ENCODE measurements at places on chromosomes 2 and 18.

DNA sequence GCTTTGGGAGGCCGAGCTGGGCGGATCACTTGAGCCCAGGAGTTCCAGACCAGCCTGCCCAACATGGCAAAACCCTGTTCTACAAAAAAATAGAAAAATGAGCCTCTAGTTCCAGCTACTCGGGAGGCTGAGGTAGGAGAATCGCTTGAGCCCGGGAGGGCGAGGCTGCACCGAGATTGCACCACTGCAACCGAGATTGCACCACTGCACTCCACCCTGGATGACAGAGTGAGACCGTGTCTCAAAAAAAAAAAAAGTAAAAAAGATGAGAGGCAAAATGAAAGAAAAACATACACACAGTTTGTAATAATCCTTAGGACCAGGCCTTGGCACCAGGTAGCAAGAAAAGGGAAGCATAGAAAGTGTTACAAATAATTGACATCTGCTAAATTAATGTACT lies 22.0 kb downstream of the RBM43 start:
- no peak for DNase-seq

DNA sequence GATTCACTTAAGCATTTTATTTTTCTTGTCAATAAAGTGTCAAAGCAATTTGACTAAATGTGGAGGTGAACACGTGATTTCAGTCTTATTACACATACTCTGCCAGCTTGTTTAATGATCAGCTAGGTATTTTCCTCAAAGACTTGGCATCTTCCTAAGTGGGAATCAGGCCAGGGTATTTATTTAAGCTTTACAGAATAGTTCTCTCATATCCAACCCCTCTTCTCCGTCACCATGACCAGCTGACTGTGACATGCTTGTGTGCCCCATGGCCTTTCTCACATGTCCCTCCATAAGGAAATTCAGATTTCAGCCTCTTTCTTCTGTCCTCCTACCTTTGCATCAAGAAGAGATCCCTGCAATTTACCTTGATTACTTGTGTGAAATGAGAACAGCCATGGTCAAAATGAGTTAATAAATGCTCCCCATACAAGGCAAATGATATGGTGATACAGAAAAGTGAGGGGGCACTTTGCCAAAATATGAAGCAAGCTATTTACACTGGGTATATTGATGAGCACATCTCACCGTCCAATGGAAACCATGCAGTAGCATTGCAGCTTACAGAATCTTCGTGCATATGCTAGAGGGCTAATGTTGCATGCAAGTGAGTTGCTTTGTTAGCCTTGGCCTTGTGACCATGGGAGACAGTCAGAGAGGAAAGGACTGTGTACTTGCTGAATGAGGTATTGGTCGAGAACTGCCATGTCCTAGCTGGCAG lies 202.2 kb downstream of the RNF152 start:
- DNase-seq = peak; percentile 71

DNA sequence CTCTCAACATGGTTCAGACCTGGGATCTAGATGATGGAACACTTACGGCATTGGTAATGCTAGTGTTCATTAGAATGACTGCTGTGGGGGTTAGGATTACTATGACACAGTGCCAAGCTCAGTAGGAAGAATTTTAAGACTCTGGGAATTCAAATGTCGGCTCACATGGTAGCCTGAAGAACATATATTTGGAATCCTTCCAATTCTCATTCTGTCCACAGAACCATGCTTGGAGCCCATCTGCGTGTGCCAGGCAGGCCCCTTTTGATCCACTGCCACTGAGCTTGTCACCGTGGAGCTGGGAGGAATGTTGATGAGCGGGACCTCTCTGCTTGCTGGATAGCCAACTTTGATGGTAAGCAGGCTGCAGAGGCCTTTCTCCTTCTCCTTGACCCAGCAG lies 322.0 kb upstream of the SOX11 start:
- DNase-seq = no peak

DNA sequence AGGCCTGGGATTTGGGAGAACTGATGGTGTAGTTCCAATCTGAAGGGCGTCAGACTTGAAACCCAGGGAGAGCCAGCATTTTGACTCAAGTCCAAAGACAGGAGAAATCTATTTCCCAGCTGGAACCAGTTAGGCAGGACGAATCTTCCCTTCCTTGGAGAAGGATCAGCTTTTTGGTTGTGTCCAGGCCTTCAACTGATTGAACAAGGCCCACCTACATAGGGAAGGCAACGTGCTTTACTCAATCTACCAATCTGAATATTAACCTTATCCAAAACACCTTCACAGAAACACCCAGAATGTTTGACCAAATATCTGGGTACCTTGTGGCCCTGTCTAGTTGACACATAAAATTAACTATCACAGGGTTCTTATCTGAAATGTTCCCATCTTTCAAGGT lies 221.9 kb upstream of the DLGAP1 start:
- DNase-seq = no peak

DNA sequence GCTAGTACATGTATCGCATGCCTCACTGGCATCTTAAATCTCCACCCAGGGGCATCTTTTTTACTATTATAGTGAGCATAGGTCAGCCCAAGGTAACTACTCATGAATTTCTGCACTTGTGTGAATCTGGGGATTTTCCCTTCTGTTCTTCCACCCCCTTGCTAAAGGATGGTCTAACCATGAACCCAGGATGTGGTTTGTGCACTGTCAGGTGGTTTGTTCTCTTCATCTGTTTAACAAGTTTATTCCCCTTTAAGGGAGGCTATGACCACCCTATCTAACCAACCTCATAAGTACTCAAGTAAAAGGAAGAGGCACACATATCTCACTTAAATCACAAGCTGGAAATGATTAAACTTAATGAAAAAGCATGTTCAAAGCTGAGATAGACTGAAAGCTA lies 243.0 kb downstream of the RPRM start:
- no peak for DNase-seq

DNA sequence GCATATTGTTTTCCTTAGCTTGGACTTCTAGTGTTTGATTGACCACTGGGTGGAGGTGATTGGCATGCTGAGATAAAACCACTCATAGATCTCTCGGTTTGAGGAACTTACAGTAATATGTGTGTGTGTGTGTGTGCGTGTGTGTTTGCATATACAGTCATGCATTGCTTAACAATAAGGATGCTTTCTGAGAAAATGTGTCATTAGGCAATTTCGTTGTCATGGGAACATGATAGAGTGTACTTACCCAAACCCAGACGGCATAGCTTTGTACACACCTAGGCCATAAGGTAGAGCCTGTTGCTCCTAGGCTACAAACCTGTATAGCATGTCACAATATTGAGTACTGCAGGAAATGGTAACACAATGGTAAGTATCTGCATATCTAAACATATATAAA lies 167.3 kb downstream of the NYAP2 start:
- no peak for DNase-seq

DNA sequence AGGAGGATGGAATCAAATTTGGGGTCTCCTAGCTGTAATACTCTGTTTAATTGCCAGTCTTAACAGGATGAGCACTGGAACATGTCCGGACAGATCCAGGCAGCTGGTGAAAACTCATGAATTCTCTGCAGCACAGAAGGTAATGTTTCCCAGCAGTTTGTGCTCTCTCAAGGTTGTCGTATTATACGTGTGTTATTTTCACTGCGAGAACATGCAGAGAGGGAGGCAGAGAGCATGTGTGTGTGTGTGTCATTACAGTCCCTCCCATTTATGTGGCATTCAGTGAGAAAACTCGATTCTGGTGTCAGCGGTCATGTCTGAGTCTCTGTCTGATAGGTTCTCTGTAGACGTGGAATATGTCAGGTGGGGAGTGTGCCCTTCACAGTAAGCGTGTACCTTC lies 150.2 kb upstream of the POU3F3 start:
- DNase-seq = no peak

- DNase-seq = no peak
Measured at GRCh38 chr2:231575612-231576256, 16.9 kb upstream of the TEX44 start.

DNA sequence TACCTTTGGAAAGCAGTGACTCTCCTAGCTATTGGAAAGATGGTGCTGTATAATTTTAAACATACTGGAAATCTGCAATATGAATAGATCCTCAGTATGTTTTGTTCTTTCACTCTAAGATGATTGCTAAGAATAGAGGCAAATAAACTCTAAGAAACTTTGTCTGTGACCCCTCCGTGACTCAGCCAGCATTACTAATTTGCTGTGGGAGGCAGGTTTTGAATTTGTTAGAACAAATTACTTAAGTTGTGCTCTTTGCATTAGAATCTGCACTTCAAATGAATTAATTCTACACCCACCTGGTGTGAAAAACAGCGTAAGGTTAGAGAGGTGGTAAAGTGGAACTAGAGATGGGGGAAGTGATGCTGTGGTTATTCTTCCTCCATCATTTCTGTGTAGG lies 142.2 kb downstream of the RAPGEF4 start:
- DNase-seq = no peak

DNA sequence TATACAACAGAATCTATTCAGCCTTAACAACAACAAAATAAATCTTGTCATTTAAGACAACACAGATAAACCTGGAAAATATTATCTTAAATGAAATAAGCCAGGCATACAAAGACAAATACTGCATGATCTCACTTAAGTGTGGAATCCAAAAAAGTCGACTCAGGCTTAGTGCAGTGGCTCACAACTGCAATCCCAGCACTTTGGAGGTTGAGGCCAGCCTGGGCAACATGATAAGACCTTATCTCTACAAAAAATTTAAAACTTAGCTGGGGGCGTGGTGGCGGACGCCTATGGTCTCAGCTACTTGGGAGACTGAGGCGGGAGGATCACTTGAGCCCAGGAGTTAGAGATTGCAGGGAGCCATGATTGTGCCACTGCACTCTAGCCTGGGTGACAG lies 75.2 kb upstream of the RNU4ATAC start:
- DNase-seq = no peak

- DNase-seq = no peak
Measured at GRCh38 chr2:8659735-8660492, 21.9 kb upstream of the ID2 start.

GRCh38 chr2:77325395-77325794 lies 196.8 kb downstream of the LRRTM4 start:
- no peak for DNase-seq

DNA sequence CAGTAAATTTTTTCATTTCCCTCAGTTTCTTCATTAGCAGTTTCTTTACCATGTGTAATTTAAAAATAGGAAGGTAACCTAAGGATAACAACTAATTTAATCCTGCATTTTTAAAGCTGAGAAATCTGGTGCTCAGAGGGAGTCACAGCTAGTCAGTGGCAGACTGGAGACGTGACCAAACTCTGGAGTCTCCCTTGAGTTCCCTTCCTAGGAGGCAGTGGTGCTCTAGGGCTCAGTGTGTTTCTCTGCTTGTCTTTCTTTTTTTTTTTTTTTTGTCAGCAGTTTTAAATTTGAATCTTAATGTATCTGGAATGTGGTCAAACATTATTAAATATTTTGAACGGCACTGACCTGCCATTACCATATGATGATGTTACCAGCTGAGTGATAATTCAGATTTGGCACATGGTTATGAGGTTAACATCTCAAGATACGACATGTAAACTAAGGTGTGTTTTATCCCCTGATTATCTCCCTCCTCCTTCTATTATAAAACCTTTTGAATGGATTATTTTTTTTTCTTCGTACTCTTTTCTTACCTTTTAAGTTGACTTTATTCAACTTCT lies 226.2 kb downstream of the GALNT13 start:
- DNase-seq = no peak

GRCh38 chr2:133993160-133993559 lies 260.7 kb upstream of the MGAT5 start:
- peak; percentile 97 for DNase-seq

- DNase-seq = no peak
Measured at GRCh38 chr18:53153800-53154199, 813.8 kb downstream of the DCC start.
